ENCODE measurements at places on chromosomes 13 and 19. TPM values are rescaled to one million over a fixed set of nuclear protein-coding genes. Genes with fewer than 3 reads are reported as not detected.

DENND1C gene
- total RNA-seq: 23.9 TPM

SIGLEC8 gene
- total RNA-seq: not detected

ZNF823 gene
- 4.4 TPM for total RNA-seq

HPN gene
- total RNA-seq: 0.10 TPM

SPACA4 gene
- not detected for total RNA-seq

GRIN3B gene
- total RNA-seq: 0.21 TPM

ZNF547 gene
- 1.0 TPM for total RNA-seq

FPR1 gene
- total RNA-seq: 81.6 TPM

SLC27A1 gene
- total RNA-seq: 5.8 TPM

RNF225 gene
- total RNA-seq: 0.42 TPM

KIR2DL3 gene
- 0.84 TPM for total RNA-seq

OR10H4 gene
- not detected for total RNA-seq

ACP7 gene
- not detected for total RNA-seq

ZNF331 gene
- total RNA-seq: 177 TPM

WBP4 gene
- 5.8 TPM for total RNA-seq

R3HDM4 gene
- 134 TPM for total RNA-seq

RYR1 gene
- 0.10 TPM for total RNA-seq

CBARP gene
- not detected for total RNA-seq

NPAS1 gene
- 0.10 TPM for total RNA-seq

GZMM gene
- 63.7 TPM for total RNA-seq

CYP4F3 gene
- 0.52 TPM for total RNA-seq

PRR22 gene
- total RNA-seq: 0.42 TPM

ATXN8OS gene
- not detected for total RNA-seq

CILP2 gene
- 0.31 TPM for total RNA-seq

CEACAM8 gene
- total RNA-seq: not detected

CD79A gene
- 47.3 TPM for total RNA-seq

ZNF543 gene
- total RNA-seq: 5.6 TPM

NTF4 gene
- total RNA-seq: not detected

SYCN gene
- total RNA-seq: not detected

PTPRH gene
- not detected for total RNA-seq

AKAP8 gene
- 57.5 TPM for total RNA-seq

PABPC3 gene
- 0.84 TPM for total RNA-seq

ZNF568 gene
- total RNA-seq: 4.3 TPM

SPC24 gene
- total RNA-seq: 0.10 TPM

ARHGAP45 gene
- total RNA-seq: 261 TPM

KLK2 gene
- 0.31 TPM for total RNA-seq

SCGB2B2 gene
- 0.10 TPM for total RNA-seq

SPRED3 gene
- total RNA-seq: 0.10 TPM

THSD8 gene
- total RNA-seq: not detected

ITGBL1 gene
- not detected for total RNA-seq

ADGRE2 gene
- 22.7 TPM for total RNA-seq

ZNF763 gene
- total RNA-seq: 1.7 TPM

ZNF418 gene
- 2.7 TPM for total RNA-seq

CGB1 gene
- not detected for total RNA-seq

ZNF534 gene
- total RNA-seq: 0.10 TPM

ZNF626 gene
- 9.7 TPM for total RNA-seq

CADM4 gene
- 0.42 TPM for total RNA-seq
